ENCODE measurements at places on chromosomes 1 and 21. TPM values are rescaled to one million over a fixed set of nuclear protein-coding genes. Genes with fewer than 3 reads are reported as not detected.

Gene KCNJ9
- under 0.01 TPM for total RNA-seq

Gene COL9A2
- 1.5 TPM for total RNA-seq

Gene LYSMD1
- 6.7 TPM for total RNA-seq

Gene APCS
- not detected for total RNA-seq

Gene C8B
- total RNA-seq, result not detected

Gene PADI1
- 0.07 TPM for total RNA-seq

Gene FUCA1
- total RNA-seq, result 30.2 TPM

Gene PDE4B
- total RNA-seq, result 34.4 TPM

Gene CFAP298
- 20.7 TPM for total RNA-seq

Gene SPRR2D
- not detected for total RNA-seq

Gene HIVEP3
- total RNA-seq, result 2.1 TPM
